Anterior cingulate cortex (tissue), 58 donors: ENCODE measurements at places on chromosomes 16 and 17.

DNA sequence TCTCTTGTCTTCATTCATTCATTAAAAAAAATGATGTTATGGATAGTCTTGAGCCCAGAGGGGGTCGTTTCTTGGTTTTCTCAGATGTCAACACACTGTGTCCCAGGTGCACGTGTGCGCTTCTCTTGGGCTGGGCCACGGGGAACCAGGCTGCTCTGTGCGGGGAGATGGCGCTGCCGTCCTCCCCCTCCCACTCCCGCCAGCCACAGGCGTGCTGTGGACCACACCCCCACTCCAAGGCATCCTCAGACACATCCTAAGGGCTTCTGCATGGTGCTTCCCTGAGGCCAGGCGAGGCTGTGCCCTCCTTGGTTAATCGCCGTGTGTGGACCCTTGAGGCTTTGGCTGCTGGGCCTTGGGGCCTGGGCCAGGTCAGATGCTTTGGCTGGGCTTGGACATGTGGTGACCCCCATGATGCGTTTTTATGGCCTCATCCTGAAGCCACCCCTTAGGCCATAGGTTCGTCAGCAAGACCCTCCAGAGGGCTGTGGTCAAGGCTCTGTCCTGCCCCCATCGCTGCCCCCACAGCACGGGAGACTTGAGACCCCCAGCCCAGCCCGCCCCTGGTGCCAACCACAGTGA is 245.7 kb upstream of the CIBAR2 start:
- no peak for DNase-seq

DNA sequence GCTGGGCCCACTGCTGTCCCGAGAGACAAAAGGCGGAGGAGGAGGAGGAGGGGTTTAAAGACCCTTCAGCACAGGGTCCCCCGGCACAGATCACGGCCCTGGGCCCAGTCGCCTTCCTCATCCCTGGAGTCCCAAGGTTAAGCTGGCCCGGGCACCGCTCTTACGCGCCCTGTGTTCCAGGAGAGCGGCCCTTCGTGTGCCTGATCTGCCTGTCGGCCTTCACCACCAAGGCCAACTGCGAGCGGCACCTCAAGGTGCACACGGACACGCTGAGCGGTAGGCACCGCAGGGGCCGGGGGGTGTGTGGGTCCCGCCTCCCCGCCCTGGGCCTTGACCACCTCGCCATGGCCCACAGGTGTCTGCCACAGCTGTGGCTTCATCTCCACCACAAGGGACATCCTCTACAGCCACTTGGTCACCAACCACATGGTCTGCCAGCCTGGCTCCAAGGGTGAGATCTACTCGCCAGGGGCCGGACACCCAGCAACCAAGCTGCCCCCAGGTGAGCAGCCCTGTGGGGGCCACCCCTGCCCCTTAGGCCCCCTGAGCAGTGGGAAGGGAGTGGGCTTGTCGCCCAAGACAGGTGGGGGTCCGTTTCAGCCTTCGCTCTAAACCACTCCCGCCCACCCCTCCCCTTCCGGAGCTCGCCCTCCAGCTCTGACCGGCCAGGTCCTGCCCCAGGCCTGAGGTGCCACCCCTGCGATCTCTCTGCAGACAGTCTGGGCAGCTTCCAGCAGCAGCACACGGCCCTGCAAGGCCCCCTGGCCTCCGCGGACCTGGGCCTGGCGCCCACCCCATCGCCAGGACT is 37.6 kb upstream of the ZC3H18 start:
- DNase-seq = no peak

DNA sequence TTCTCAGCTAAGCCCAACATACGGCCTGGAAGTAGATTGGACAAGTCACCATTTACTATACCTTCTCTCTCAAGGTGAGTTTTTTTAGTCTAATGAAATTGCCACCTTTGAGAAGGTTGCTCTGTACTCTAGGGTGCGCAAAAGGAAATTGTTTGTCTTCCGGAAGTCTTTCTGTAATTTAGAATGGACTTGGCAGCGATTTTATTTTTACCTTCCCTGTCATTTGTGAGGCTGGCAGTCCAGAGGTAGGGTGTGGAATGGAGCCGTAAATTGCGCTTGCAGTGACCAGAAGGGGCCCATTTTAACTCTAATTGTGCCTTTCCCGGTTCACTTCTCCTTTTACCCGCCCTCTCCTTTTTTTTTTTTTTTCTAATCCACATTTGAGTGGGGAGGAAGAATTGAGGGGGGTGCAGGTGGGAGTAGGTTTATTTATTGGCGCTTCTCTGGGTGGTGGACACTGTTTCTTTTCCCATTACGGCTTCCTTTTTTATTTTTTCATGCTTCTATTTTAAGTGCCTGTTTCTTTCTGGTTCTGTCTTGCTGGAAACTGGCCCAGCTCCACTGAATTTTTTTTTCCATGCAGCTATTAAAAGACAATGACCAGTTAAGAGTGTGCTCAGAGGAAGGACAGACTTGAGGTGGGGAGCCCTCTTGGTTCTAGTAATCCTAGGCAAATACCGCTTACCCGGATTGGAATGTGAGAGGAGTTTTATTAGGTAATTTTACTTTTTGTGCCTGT is 89.7 kb upstream of the CLEC18A start:
- DNase-seq = no peak

GRCh38 chr17:29210879-29211278 is 30.7 kb upstream of the MYO18A start:
- no peak for DNase-seq

- no peak for DNase-seq
Observed at GRCh38 chr17:19708431-19709175, 7.8 kb downstream of the SLC47A2 start.

GRCh38 chr16:10601444-10602408 is 21.3 kb upstream of the EMP2 start:
- DNase-seq = no peak
